ENCODE measurements at places on chromosomes 1 and 21. TPM values are rescaled to one million over a fixed set of nuclear protein-coding genes. Genes with fewer than 3 reads are reported as not detected.

GRCh38 chr1:91545506-91546300, 45.1 kb downstream of the CDC7 start:
- no peaks in the 10 kb centered on the region for H3K27me3 ChIP-seq
- DNase-seq: no peak
- no peaks in the 10 kb centered on the region for H3K4me1 ChIP-seq
- no peak overlapping the region for H3K27ac ChIP-seq
- no peaks in the 10 kb centered on the region for H3K36me3 ChIP-seq

GRCh38 chr1:85718678-85719340, 10.6 kb upstream of the ZNHIT6 start:
- H3K36me3 ChIP-seq: no peaks in the 10 kb centered on the region
- H3K27me3 ChIP-seq: no peaks in the 10 kb centered on the region

GRCh38 chr1:5770981-5771765, 221.1 kb downstream of the NPHP4 start:
- H3K27me3 ChIP-seq: peaks cover 21% of the 10 kb centered on the region
- no peak overlapping the region for H3K4me3 ChIP-seq
- H3K27ac ChIP-seq: no peak overlapping the region
- no peaks in the 10 kb centered on the region for H3K36me3 ChIP-seq
- H3K4me1 ChIP-seq: no peaks in the 10 kb centered on the region

TENT5C gene
- 13.7 TPM for total RNA-seq

FAM167B gene
- total RNA-seq: 65.9 TPM

CASQ2 gene
- total RNA-seq: 1.3 TPM

DNA sequence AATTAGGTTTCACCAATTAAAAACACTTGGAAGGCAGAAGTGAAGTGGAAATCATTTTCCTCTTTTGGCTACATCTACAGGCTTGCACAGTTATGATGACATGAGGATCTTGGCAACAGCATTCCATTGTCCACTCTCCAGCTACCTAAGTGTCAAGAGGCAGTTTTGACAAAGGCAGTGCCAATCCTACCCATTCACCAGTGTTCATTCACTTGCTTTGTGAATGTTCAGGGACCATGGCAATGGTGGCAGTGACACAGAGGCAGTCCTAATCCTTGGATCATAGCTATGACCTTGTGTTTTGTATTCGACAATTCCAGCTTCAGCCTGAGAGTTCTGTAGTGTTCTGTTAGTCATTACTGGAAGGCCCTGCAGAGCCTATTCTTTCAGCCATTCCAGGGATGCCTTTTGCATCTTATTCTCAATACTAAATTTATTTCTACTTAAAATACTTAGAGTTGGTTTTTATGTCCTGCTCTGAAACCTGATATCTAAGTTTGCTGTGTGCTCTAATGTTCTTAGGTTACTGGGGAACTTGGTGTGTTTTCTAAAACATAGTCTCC, 36.7 kb downstream of the CRB1 start:
- DNase-seq: no peak
- H3K4me3 ChIP-seq: no peak overlapping the region
- no peaks in the 10 kb centered on the region for H3K4me1 ChIP-seq
- H3K27me3 ChIP-seq: no peaks in the 10 kb centered on the region

TCHH gene
- 0.20 TPM for total RNA-seq
